ENCODE measurements at places on chromosomes 2 and 18.

DNA sequence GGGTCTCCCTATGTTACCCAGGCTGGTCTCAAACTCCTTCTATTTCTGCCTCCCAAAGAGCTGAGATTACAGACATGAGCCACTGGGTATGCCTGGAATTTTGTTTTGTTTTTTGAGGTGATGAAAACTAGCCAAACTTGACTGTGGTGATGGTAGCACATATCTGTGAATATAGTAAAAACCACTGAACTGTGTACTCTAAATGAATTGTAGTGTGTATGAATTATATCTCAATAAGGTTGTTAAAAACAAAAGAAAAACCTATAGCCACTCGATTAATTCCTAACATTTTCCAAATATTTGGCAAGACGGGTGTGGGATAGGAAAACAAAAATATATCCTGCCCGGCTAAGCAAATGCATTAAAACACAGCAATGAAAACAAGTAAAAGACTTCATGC lies 1302.3 kb upstream of the CHAC2 start:
- DNase-seq = no peak

- DNase-seq = no peak
Measured at GRCh38 chr2:67320861-67321587, 76.1 kb upstream of the ETAA1 start.

- no peak for DNase-seq
Measured at GRCh38 chr2:78145395-78145996, 623.3 kb upstream of the LRRTM4 start.

- peak; percentile 25 for DNase-seq
Measured at GRCh38 chr2:127525691-127526131, 578 bp downstream of the IWS1 start.

GRCh38 chr2:150532020-150532419 lies 44.6 kb upstream of the RND3 start:
- no peak for DNase-seq

GRCh38 chr2:113175736-113176695 lies 2.2 kb downstream of the PSD4 start:
- no peak for DNase-seq

GRCh38 chr18:26544451-26544850 lies 3.9 kb downstream of the KCTD1 start:
- DNase-seq = no peak

Data from hematopoietic multipotent progenitor cell (in vitro differentiated cells).